ENCODE measurements at places on chromosomes 16 and 17.

DNA sequence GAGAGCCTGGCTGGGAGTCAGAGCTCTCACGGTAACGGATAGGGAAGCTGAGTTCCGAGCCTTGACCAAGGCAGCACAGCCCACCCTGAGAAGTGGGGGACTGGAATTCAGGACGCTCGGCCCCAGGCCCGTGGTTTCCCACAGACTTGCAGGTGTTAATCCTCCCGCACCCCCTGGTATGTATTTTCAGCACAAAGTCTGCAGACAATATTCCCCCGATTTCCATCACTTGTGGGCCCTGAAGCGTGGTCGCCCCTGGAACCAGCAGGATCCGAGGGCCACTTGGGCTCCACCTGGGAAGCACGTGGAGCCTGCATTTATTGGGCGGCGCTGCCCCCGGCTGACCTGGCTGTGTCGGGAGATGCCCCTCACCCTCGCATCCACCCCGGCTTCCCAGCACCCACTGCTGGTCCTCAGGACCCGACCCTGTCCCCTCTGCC, 60.2 kb downstream of the WSB1 start:
- DNase-seq, result no peak

- no peak for DNase-seq
These were observed 3.8 kb downstream of the AXIN2 start for GRCh38 chr17:65557349-65558310.

DNA sequence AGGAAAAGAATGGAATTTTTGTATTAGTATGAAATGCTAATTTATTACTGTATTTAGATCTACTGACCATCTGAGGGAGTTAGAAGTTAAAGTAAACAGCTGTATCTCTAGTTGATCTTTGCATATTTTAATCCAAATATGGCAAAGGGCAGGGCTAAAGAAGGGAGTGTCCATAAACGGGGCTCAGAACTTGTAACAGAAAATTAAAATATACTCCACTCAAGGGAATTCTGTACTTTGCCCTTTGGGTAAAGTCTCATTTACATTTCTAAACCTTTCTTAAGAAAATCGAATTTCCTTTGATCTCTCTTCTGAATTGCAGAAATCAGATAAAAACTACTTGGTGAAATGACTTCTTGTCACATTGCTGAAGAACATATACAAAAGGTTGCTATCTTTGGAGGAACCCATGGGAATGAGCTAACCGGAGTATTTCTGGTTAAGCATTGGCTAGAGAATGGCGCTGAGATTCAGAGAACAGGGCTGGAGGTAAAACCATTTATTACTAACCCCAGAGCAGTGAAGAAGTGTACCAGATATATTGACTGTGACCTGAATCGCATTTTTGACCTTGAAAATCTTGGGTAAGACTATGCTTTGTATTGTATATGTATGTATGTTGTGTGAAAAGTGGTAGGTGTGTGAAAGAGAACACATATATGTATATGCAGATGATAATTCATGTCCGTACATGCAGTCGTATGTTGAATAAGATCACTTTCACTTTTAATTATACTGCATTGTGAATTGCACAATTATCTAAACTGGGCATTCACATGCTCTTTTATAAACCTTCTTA, at the start of gene ASPA:
Gene ASPA, plus strand, starts transcription at position 186 of the 799 bp plus-strand sequence. Its CDS starts 163 bp downstream, at position 349.
- DNase-seq, result no peak

GRCh38 chr16:15055141-15056053, 477 bp downstream of the NTAN1 start:
- DNase-seq, result no peak

DNA sequence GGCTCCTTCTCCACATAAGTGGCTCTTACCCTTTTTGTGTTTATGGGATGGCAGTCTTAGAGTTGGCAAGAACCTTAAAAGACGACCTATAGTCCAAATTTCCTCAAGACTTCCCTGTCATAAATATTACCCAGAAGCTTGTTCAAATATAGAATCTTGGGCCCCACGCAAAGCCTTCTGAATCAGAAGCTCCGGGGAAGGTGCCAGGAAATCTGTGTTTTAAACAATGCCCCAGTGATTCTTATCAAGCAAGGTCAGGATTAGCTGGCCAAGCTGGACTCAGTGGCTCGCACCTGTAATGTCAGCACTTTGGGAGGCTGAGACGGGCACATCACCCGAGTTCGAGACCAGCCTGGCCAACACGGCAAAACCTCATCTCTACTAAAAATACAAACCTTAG, 85.7 kb downstream of the TIMM22 start:
- DNase-seq, result no peak

DNA sequence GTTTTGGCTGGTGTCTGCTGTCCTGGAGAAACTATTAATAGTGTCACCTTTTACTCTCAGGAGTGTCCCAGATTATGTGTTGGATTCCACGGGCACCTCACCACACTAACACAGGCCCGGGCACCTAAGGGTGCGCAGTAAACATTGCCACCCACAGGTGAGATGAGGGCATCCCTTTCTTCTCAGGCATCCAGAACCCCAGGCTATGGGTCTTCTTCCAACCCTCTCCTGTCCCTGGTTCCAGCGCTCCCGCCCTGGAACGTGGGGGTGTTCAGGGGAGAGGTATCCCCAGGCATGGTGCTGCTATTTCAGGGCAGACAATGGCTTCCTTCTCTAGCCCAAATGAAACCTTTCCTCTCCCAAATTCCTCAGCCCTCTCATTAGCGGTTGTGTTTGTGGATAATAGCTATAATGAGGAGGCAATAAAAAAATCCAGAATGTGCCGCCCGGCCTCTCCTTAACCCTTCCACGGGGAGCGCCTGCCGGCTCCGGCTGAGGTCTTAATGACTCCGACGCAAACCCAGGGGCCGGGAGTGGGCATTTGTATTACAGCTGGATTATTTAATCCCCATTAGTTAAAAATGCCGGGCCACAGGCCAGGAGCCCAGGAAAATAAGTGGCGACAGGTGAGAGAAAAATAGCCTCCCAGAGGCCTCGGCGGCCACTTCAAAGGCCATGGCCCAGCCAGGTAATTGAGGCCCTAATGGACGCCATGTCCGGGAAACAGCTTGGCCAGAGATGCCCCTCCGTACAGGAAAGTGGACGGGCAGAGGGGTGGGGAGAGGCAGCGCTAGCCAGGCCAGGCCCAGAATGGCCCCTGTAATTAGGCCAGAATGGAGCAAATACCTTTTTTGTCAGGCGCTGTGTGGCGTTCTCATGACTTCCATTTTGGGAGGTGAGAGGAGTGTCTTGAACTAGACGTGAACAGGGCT, 102.8 kb downstream of the IRX5 start:
- no peak for DNase-seq

GRCh38 chr17:40361925-40362695, 2.4 kb downstream of the GJD3 start:
- DNase-seq, result no peak

GRCh38 chr16:15990902-15991301, 41.5 kb downstream of the ABCC1 start:
- no peak for DNase-seq

DNA sequence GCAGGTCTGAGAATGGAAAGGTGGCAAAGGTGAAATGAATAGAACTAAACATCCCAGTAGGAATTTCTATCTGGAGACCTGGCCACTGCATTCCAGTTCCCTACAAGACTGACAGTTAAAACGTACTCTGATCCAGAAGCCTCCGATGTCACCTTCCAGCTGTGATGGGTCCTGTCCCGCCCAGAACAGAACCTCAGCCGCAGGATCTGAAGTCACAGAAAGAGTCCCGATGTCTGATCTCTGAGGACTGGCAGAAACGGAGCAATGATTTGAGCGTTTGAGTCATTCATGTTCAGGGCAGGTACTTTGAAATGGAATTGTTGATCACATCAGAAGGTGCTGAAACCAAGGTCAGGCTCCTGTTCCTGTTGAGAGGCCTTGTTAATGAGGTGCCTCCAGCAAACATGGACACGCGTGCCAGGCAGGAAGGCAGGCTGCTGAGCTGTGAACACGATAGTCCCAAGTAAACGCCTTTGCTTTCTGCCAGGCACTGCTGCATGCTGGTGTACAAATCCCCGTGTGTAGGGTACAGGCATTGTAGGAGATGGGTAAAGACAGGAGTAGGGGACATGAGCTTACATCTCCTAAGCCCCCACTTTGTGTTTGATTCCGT, 61.4 kb downstream of the VAT1L start:
- no peak for DNase-seq

DNA sequence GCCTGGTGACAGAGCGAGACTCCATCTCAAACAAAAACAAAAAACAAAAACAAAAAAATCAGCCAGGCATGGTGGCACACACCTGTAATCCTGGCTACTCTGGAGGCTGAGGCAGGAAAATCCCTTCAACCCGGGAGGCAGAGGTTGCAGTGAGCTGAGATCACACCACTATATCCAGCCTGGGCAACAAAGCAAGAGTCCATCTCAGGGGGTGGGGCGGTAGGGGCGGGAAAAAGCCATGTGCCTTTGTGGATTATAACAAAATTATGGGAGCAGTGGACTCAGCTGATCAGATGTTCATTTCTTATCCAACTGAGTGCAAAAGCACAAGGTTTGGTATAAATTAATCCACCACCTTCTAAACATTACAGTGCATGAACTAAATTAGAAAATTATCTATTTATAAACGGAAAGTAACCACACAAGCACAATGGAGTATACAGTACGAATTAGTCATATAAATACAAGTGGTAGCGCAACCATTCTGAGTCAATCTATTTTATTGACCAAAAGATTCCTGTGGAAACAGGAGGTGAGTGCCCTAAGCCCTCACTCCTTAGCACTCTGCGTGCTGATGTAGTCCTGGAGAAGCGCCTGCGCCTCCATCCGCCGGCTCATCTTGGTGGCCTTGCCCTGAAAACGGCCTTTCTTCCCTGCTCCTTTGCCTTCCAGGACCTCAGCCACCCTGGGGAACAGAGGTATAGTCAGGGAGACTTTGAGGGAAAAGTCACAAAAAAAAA, 14.0 kb downstream of the AARSD1 start:
- no peak for DNase-seq

DNA sequence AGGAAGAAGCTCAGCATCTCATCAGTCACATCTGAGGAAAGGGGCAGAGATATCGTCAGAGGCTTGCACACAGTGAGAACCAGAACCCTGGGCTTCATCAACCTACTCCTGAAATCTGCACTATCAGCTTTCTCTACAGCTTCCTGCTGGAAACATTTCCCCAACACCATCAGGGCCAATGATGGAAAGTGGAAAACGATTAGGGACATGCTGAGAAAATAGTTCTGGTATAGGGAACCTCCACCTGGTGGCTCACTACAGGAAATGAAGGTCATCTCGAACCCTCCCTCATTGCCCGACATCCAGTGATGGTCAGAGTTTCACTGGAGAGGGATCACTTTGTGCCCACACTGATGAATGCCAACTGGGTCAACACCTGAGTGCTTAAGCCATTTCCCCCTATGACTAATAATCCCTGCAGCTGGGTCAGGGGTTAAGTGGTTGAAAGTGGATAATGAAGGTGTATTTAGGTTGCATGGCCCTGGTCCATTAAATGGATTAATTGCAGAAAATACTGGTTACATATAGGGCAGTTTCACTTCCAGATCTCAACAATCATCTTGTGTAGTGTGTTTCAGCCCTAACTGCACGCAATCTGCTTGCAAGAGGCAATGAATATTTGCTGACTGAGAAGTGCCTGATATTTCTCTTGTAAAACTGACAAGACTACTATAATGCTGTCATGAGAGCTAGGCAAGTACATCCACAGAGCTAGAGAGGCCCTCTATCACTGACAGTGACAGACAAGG, 43.1 kb upstream of the GSG1L start:
- DNase-seq, result no peak

DNA sequence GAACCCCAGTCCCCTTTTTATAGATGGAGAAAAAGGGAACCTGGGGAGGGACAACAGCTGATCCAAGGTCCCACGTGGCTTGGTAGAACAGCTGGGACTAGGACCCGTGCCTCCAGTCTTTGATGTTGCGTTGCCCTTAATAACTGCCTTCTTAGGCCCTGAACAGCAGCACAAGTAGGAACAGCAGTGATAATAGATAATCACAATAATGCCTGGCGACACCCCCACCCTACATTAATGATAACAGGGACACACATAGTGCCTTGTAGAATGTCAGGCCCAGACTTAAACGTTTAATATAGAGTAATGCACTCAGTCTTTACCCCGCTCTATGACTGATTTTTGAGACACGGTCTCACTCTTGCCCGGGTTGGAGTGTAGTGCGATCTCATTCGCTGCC, 96.4 kb downstream of the ABCC6 start:
- DNase-seq, result no peak

- DNase-seq, result no peak
These were observed 5.8 kb upstream of the RAB37 start for GRCh38 chr17:74731347-74731605.

GRCh38 chr16:22813223-22813947, 577 bp upstream of the HS3ST2 start:
- DNase-seq, result peak; percentile 27

- DNase-seq, result no peak
These were observed 29.3 kb downstream of the GLP2R start for GRCh38 chr17:9855036-9855435.

- DNase-seq, result no peak
These were observed 26.5 kb upstream of the FAAP100 start for GRCh38 chr17:81578561-81579225.

- no peak for DNase-seq
These were observed 712.1 kb downstream of the CDH11 start for GRCh38 chr16:64409783-64410210.

- DNase-seq, result no peak
These were observed 213.1 kb downstream of the FOXL1 start for GRCh38 chr16:86791287-86792035.

- DNase-seq, result peak; percentile 71
These were observed 1.1 kb downstream of the MPP2 start for GRCh38 chr17:43905985-43906852.

DNA sequence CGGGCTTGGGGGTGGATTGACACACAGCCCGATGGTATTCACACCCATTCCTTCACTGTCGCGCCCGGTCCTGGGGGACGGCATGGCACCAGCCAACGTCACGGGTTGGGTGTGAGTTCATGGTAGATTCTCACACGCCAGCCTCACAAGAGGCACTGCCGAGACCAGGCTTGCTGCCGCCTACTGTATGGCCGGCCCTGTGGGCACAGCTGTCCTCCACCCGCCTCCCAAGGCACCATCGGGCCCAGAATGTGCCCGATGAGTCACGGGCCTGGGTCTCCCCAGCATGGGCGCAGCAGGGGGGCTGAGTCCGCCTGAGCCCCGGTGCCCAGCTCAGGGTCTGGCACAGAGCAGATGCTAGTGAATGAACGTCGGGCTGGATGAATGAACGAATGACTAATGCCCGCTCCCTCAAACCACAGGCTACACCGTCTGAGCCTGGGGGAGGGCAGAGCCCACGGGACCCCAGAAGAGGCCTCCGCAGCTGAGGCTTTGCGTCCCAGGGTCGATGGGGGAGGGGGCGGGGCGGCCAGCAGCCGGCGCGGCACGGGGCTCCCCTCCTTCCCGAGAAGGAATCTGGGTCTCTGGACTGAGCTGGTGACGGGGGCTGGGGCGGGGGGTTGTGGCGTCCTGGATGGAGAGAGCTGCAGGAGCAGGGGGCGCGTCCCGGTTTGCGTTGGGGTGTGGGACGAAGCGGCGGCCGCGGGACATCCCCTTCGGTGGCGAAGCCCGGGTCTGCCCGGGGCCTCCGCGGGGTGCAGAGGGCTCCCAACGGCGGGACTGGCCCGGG, 829 bp downstream of the PITPNM3 start:
- no peak for DNase-seq

Measured in thoracic aorta (tissue), 2 donors.